ENCODE measurements at places on chromosomes 1 and 21.

- DNase-seq, result no peak
These were observed 174.3 kb downstream of the DAB1 start for GRCh38 chr1:57249511-57249910.

GRCh38 chr1:3468236-3469103 is 14.0 kb downstream of the ARHGEF16 start:
- no peak for DNase-seq

GRCh38 chr1:2799811-2800663 is 1.5 kb downstream of the TTC34 start:
- DNase-seq, result no peak

GRCh38 chr1:65793359-65793732 is 651 bp downstream of the PDE4B start:
- DNase-seq, result peak; percentile 26

DNA sequence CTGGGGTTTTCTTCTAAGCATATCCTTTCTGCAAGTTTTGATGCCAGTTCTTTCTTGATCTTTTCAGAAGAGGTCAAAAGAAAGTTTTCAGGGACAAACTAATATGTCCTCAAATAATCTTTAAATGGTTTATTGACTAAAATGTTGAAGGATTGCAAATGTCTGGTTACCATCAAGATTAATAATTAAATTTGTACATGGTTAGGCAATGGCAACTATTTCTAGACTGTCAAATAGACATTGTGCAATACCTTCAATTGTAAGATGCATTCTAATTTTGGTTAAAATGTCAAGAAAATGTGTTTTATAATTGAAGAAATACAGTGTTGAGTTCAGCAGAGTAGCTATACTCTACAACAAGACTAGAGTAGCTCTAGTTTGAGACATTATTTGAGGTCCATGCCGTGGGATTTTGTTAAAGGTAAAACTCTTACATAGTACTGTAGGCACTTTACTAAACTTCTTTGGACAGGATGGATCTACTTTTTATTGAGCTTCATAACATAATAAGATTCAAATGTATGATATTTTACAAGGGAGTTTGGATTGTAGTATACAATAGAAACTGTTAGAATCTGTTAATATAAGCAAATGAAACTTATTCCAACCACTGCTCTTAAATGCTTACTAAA is 22.6 kb downstream of the MAEL start:
- DNase-seq, result no peak

DNA sequence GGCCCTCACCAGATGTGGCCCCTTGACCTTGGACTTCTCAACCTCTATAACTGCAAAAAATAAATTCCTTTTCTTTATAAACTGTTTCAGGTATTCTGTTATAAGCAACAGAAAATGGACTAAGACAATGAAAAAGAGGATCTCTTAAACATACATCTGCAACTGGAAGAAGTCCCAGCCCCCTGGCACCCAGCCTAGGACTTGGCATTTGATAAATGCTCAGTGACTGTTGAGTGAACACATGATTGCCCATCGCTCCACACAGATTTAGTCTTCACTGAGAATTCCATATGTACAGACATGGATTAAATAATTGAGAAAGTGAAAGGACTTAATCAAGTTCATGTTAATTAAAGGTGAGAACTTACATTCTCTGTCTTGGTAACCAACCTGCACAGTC is 344.9 kb upstream of the RUNX1 start:
- DNase-seq, result no peak

DNA sequence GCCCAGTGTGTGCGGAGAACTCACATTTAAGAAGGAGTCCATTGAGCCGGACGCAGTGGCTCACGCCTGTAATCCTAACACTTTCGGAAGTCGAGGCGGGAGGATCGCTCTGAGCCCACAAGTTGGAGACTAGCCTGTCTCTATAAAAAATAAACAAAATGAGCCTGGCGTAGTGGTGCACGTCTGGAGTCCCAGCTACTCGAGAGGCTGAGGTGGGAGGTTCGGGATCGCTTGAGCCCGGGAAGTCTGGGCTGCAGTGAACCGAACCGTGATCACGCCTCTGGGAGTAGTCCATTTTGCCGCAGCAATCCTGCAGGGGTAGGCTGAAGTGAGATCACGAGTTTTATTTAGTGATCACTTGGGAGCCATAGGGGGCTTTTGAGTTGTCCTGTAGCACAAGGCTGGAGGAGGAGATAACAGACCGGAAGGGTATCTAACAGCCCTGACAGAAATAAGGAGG is 497 bp upstream of the FUCA1 start:
- peak; percentile 34 for DNase-seq

GRCh38 chr1:246588159-246588721 is 22.0 kb downstream of the CNST start:
- DNase-seq, result no peak

DNA sequence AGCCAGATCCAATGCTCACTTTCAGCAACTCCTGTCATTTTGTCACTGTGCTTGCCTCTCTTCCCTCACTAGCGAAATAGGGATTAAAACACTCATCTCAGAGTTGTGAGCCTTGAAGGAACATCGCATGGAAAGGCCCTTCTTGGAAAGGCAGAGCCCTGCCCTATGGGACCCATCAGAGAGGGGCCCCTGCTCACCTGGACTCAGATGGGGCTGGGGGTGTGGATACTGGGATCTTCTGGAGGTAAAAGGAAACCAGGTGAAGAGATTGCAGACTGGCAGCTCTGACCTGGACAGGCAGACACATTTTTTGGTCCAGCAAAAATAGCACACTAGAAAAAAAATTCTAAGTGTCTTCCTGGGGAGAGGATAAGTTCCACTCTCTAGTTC is 54.2 kb upstream of the EPS8L3 start:
- DNase-seq, result no peak

- DNase-seq, result no peak
These were observed 421.0 kb downstream of the DSCAM start for GRCh38 chr21:40425981-40426380.

GRCh38 chr1:241555526-241555925 is 23.3 kb downstream of the KMO start:
- DNase-seq, result no peak

- DNase-seq, result peak; percentile 76
These were observed 28.1 kb downstream of the SHISA4 start for GRCh38 chr1:201916649-201917249.

GRCh38 chr1:121516234-121516967 is 331.6 kb downstream of the SRGAP2C start:
- DNase-seq, result no peak

- DNase-seq, result no peak
These were observed 35.5 kb downstream of the OVGP1 start for GRCh38 chr1:111392042-111392441.
